Activated CD4-positive, alpha-beta memory T cell treated with anti-CD3 and anti-CD28 coated beads, Interleukin-2, amount 10 ng/mL, durations not matched to agents 7 days and 5 days (primary cell): ENCODE measurements at places on chromosomes 6 and 20. TPM values are rescaled to one million over a fixed set of nuclear protein-coding genes. Genes with fewer than 3 reads are reported as not detected.

DNA sequence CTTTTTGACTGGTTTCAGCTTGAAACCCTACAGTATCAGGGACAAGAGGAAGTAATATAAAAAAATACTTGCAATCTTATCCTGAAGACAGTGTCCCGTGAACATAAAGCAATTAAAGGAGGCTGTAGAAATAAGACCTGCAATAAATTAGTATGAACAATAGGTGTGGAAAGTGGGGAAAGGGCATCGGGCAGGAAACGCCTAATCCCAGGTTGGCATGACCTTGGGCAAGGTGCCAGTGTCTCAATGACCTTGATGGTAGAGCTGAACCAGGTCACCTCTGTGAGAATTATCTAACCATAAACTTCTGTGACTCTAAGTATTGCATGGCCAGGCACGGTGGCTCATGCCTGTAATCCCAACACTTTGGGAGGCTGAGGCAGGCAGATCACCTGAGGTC is 115.2 kb downstream of the LY86 start:
- DNase-seq = no peak

DNA sequence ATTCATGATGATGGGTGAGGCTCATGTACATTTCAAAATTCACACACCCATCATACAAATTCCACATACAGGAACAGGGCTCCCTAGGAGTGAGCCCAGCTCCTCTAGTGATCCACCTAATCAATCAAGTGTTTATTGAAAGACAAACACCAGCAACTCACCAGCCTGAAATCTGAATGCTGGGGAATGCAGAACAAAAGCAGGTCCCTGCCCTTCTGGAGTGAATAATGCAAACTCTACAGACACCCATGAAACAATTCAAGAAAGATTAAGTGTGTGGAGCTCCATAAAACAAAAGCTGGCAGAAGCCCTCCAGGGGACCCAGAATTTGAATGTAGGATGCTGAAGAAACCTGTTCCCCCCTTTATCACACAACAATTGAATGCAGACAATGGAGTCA is 396.7 kb upstream of the JARID2 start:
- no peak for DNase-seq

DNA sequence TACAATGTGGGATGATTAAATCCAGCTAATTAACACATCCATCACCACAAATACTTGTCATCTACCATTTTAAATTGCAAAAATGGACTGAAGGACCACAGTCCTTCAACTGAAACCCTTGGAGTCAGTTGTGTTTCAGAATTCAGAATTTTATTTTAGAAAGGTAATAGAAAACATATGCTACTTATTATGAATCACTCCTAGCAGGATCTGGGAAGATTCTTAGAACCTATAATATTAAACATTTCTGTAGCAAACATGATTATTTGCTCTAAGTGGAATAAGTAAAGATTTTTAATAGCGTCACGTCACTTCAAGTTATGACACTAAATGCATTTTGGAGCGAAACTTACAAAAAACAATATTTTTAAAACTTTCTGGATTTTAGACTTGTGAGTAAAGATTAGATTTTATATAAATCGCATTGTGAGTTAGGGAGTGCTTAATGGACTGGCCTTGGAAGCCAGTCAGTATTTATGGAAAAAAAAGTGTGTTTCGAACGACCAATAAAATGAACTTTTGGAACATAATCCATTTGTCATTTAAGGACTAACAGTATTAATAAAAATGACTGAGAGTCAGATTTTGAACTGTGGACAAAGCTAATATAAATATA is 71.8 kb upstream of the PHACTR2 start:
- DNase-seq = no peak

GRCh38 chr6:21949211-21949801 is 347.5 kb downstream of the PRL start:
- DNase-seq = no peak

GRCh38 chr6:109722011-109722410 is 30.9 kb downstream of the FIG4 start:
- no peak for DNase-seq

Gene ZBP1
- 57.7 TPM for total RNA-seq

DNA sequence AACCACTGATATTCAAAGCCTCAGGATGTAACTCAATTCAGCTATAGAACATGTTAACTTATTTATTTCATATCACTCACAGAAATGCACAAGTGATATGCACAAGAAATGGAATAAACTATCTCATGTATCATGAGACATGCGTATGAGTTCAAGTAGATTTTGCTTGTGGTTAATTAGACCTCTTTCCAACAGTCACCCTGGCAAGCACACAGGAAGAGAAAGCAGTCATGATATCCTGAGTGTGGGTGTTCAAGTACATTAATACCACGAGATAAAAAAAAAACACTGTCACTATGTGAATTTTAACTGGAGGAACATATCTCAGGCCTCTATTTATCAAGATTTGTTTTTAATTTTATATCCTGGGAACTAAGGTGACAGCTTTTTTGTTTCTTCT is 64.2 kb downstream of the LAMP5 start:
- DNase-seq = no peak

Gene LGSN
- 0.15 TPM for total RNA-seq
